ENCODE measurements at places on chromosomes 12 and 14.

DNA sequence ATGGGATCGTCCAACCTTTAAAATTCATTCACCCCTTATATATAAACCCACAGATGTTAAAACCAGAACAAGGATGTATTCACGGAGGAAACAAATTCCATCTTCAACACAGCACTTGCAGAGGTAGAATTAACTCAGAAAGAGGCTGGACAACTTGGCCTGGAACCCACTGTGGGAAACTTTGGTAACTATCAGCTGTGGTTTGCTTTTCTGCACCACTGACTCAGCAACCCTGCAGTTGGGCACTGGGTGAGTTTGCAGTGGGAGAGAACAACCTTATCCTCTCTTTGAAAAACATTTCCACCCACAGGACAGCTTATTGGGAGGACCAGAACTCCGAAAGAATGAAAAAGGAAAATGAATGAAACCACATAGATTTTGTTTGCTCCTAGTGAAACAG, 66.3 kb downstream of the ZNF664 start:
- no peak for DNase-seq

- no peak for DNase-seq
These were observed 79.8 kb upstream of the HECTD1 start for GRCh38 chr14:31287294-31287972.

GRCh38 chr12:24173067-24173466, 223.6 kb upstream of the SOX5 start:
- no peak for DNase-seq

DNA sequence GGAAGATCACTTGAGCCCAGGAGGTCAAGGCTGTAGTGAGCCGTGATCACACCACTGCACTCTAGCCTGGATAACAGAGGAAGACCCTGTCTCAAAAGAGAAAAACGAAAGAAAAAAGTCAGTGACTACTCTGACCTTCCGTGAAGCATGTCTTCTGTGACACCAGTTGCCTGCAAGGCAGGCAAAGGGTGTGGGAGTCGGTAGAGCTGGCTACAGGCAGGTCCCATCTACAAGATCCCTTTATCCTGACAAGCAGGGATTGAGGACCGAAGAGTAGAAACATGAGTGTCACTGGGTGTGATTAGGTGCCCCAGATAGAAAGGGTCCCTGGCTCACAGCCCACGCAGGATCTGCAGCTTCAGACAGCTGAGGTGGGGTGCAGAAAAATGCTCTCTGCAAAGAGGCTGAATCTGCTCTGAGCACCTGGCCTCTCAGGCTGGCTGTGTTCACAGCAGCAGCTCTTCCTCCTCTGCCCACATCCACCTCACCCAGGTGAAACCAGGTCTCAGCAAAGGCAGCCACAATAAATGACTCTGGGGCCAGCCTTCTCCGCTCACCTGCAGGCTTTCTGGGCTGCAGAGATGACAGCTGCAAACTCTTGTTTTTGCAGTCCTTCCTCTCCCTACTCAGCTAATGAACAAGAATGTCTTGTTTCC, 28.6 kb upstream of the HSP90B1 start:
- DNase-seq, result no peak

DNA sequence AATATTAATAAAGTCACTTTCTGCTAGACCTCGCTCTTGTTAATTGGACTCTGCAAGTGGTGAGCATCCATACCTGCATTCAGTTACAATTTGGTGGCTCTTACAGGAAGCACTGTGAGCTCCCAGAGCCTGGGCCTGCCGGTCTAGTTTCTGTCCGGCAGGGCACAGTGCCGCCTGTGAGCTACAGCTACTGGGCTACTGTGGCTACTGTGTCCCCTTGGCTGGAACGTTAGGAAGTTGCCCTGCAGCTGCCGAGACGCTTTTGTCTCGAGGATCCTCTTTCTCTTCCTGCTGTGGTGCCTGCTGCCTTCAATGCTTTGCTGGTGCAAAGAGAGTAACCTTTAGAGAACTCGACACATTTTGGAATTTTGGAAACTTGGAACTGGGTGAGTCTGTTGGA, 44.6 kb upstream of the PTGDR start:
- DNase-seq, result no peak

DNA sequence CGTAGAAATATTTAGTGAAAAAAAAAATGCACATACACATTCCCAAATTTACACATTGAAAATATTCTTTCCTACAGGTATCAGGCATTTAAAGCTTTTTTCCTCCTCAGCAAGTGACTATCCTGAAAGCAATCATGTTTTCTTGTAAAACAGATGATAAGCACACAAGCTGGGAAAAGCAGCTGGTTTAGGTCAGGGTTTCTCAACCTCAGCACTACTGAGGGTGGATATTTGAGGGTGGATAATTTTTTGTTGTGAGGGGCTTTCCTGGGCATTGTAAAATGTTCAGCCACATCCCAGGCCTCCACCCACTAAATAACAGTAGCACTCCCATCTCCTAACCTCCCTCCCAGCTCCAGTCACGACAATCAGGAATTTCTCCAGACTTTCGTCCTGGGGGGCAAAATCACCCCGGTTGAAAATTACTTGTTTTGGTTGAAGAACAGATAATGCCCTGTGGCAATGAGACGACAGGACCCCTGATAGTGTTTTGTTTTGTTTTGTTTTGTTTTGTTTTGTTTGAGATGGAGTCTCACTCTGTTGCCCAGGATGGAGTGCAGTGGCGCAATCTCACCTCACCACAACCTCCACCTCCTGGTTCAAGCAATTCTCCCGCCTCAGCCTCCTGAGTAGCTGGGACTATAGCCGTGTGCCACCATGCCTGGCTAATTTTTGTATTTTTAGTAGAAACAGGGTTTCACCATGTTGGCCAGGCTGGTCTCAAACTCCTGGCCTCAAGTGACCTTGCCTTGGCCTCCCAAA, 15.0 kb upstream of the NT5DC3 start:
- no peak for DNase-seq

DNA sequence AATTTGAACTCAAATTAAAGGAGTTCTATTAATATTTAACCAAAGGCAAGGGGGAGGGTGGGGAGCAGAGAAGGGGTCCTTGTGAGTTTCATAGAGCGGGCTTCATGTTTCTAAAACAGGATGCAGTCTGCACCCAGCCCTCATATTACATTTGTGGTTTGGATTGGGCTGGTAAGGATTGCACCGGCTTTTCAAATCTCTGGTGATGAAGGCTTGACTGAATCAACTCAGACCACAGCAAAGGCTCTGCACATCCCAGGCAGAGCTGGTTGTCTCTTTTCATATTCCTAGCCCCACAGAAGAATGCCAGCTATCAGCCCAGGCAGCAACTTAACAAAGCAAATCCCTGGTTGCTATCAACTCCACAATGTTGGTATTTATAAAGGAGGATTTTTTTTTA, 1221.4 kb downstream of the VRK1 start:
- no peak for DNase-seq

DNA sequence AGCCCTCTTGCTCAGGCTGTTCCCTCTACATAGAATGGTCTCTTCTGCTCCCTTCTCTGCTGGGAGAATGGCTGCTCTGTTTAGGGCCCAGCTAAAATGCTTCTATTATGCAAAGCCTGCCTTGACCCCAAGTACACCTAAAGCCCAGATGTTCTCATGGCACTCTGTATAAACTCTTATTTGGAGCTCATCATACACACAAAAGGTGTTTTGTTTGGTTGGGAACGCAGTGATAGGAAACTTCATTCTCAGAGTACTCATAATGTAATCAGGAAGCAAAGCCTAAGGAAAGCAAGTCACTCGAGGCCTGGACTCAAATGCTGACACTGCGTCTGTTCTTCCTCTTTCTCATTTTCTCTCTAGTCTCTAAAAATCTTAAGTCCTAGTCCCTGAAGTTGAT, 38.2 kb upstream of the SYCP3 start:
- peak; percentile 58 for DNase-seq

DNA sequence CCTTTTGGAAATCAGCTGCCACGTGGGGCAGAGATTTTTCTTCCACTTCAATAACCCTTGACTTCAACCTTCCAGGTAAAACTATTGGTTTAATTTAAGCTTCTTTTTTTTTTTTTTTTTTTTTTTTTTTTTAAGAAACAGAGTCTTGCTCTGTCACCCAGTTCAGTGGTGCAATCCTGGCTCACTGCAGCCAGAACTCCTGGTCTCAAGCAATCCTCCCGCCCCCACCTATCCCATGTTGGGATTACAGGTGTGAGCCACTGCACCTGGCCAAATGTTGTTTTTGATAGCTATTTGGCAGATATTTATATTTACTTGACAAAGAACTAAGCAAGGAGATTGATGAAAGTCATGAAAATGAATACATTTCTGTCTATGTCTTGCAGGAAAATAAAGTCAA, 65.1 kb downstream of the SINHCAF start:
- DNase-seq, result no peak

DNA sequence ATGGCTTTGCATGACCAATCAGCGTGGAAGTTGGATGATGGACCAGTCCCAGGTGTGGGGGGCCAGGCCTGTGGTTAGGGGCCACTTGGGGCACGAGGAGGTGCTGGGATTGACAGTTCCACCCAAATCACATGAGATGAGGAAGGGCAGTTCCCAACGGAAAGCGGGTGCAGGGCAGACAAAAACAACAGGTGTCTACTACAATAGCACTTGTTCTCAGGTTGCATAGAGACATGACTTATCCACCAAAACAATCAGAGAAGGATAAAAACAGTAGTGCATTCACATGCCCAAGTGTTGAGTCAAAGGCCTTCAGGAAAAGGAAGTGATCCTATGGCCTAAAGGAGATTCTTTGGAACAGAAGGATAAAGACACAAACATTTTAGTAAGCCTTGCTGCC, 14.6 kb upstream of the EIF2B2 start:
- DNase-seq, result no peak

DNA sequence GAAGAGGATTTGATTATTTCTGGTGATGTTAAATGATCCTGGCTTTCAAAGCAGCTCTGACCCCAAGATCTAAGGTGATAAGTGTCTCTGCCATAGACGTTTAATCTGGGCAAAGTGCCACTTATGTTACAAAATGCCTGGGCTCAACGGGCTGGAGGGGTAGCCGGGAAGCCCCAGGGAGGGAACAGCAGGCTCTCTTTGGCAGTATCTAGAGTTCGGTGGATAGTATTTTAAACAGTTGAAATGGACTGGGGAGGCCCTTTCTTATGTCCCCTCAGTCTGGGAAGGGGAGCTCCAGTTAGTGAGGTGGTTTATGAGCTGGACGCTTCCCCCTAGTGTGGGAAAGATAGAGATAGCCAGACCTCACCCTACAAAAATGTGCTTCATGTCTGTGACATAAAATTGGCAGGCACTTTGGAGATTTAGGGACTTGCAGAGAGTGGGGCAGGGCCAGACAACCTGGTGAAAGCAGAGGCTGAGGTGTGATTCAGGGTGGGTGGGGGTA, 5.5 kb upstream of the HOXC11 start:
- DNase-seq, result no peak

DNA sequence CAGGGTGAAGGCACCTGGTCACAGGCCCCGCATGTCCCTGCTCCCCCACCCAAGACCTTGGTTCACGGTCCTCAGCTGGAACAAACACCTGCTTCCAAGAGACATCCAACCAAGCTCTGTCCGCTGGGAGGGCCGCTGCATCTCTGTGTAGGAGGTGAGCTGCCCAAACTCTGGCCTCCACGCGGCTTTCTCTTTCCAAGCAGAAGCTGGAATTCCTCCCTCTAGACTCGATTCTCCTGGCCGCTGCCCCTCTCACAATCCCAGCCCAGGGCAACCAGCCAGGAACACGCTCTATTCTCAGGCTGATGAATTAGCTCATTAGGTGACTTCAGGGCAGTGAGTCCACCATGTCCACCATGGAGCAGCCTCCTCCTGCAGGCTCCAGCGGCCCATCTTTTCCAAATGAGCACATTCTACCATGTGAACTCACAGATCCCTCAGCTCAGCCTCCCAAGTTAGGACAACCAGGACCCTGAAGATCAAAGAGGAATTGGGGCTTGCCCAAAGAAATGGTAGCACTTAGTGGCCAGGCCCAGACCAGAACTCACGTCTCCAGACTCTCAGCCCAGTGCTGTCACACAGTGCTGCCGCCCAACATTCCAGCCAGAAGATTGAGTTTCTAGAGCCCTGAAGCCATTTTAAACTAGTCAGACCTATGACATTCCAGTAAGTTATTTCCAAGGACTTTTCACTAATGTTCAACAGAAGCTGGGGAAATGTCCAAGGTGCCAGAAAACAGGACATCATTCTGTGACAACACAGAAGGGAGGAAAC, 146.6 kb downstream of the ANO2 start:
- DNase-seq, result no peak

DNA sequence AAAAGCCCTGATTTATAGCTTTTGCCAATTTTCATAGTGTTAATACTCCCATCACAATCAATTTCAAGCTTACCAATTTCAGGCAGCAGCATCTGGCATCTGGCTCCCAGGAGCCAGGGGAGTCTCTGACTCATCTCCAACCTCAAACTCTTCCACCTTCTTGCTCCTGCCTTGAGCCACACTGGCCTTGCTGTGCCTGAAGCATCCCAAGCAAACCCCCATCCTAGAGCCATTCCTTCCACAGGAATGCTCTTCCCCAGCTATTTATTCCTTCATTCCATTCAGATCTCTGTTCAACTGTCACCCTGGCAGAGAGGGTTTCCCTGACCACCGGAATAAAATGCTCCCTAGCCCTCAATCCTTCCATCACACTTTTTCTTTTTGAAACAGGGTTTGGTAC, 13.9 kb upstream of the PPP1CC start:
- DNase-seq, result no peak

DNA sequence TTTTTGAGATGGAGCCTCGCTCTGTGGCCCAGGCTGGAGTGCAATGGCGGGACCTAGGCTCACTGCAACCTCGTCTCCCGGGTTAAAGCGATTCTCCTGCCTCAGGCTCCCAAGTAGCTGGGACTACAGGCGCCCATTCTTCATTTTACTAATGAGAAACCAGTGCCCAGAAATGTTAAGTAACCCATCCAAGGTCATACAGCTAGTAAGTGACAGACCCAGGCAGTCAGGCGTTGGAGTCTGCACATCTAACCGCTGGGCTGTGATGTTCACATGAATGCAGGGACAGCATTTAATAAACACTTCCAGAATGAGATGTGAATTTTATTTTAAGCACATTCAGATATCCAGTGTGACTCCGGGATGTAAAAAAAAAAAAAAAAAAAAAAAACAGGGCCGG, 1.3 kb upstream of the TRIP11 start:
- no peak for DNase-seq

GRCh38 chr14:43901911-43902673, 605.0 kb downstream of the FSCB start:
- DNase-seq, result no peak

DNA sequence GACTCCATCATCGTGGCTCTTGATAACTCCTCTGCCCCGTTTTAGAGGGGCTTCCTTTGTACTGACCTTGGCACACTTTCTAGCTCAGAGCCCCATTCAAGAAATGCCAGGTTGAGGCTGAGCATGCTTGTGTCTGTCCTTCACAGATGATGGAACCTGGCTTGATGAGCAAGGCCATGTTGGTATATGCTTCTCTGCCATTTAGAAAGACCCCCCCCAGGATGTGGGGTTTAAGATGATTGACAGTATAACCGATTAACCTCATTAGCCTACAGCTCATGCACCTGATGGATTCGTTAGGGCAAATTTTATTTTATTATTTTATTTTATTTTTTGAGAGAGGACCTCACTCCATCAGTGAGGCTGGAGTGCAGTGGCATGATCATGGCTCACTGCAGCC, 21.0 kb downstream of the BATF start:
- no peak for DNase-seq

Data from Ammon's horn (tissue), 1 donor.